ENCODE measurements at places on chromosomes 13 and 19.

GRCh38 chr19:56120371-56121179 lies 520 bp downstream of the ZNF787 start:
- DNase-seq = peak; percentile 93

- no peak for DNase-seq
These were observed 7.8 kb downstream of the ACTN4 start for GRCh38 chr19:38655148-38655824.

GRCh38 chr13:110546926-110547325 lies 14.6 kb downstream of the RAB20 start:
- DNase-seq = peak; percentile 76

DNA sequence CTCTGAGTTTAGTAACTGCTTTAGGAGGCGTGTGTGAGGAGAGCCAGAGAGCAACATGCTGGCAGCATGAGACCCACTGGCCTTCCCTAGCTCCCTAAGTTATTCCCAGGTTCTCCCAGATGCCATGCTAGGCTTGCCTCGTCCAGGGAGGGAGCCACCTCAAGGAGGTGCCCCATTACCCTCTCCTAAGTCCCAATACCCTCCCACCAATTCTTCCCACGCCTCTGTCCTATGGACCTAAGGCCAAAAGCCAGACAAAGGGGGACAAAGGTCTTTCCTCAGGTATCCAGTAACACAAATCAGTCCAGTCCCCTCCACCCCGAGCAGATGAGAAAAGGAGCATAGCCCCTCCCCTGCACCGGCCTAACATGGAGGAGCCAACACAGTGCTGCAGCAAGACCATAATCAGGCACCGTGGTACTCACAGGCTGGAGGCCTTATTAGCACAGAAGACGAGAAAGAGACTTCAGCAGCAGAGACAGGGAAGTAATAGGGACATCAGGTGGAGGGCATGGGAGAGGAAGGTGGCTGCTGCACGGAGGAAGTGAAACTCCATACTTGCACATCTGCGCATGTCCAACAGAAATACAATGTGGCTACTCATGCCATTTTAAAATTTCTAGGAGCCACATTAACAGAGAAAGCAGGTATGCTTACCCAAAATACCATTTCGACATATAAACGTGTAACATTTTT lies 46.3 kb downstream of the BRD4 start:
- no peak for DNase-seq

DNA sequence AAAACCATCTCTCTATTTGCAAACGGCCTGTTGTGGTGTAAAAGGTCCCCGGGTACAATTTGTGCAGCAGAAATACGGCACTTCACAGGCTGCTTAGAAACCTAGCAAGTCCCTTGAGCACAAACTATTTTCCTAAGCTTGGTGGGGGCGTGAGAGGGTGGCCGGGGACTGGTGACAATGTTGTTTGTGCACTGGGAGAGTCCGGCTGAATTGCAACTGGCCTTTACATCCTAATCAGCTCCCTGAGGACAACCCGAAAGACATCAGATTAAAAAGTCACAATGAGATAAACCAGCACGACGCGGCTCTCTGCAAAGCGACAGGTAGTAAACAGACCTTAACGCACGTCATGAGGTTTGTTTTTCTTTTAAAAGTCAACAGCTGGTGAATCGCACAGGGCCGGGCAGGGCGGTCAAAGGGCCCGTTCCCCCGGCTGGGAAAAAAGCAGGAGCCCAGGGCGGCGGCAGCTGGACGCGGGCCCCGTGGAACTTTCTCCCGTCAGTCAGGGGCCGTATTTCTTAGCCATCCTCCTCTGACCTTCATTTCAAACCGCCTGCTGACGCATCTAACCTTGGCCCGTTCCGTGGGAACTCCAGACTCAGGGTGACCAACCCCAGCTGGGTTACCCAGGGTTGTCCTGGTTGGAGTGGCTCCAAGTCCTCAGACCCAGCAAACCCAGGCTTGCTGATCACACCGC lies 112.3 kb downstream of the GADD45B start:
- peak; percentile 66 for DNase-seq

GRCh38 chr19:48390188-48391099 lies 907 bp downstream of the KDELR1 start:
- DNase-seq = peak; percentile 88

DNA sequence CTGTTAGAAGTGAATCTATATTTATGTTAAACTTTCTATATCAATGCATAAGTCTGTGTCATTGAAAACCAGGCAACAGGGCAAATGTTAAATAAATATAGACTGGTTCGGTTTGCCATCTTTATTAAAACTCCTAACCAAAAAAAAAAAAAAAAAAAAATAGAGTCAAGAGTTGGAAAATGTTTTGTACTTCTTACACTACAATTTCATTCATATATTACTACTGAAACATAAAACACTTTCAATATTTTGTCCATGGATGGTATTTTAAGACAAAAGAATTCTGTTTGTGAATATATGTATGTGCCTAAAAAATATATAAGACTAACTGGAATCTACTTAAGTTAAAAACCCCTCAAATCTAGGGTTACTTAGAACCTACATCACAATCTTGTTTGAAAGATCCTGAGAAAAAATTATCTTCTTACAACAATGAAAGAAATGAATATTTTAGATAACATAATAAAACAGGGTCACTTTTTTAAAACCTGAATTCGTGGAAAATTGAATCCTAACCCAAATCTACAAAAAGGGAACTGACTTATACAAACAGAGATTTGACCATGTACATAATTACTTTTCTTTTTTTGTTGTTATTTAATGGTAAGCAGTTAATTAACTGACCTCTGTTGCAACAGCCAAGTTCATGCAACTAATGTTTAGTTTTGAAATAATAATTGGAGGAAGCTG lies 5.1 kb downstream of the DACH1 start:
- DNase-seq = no peak

GRCh38 chr13:40164133-40164532 lies 502.3 kb downstream of the FOXO1 start:
- DNase-seq = no peak

- peak; percentile 18 for DNase-seq
These were observed 79.6 kb upstream of the POMP start for GRCh38 chr13:28579322-28579721.

DNA sequence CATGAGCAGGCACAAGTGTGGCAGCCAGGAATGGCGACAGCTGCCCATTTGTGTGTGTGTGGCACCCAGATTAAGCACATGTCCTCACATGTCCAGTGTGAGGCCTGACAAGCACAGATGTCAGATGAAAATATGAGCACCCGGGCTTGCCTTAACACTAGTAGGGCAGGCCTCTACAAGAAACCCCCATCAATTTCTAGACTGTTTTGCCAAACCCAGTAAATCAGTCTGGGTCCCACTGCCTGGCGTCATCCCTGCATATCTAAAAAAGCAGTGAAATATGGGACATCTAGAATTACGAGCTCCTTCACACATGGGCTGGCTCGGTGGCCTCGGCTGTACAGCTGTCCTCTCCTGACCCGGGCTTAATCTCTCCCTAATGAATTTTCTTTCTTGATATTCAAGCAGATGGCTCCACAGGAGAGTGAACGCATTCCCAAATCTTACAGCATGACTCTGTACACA lies 432.7 kb downstream of the FOXO1 start:
- DNase-seq = no peak

- DNase-seq = peak; percentile 4
These were observed 618 bp downstream of the TMEM38A start for GRCh38 chr19:16661480-16662034.

DNA sequence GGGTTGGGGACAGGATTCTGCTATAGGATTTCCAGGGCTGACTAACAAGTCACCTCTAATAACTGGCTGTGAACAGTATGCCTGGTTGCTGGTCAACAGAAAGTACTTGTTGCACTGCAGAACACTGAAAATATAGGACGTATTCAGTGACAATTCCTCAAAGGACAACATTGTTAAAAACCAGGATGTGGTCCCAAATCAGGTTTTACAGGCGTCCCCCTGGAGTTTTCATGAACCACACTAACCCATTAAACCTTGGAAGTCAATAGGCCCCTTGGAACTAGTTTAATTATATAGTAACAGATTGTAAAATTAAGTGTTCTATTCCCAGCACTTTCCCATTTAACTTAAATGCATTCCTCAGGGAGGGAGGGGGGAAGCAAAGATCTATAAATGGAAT lies 495.4 kb downstream of the TBC1D4 start:
- no peak for DNase-seq

DNA sequence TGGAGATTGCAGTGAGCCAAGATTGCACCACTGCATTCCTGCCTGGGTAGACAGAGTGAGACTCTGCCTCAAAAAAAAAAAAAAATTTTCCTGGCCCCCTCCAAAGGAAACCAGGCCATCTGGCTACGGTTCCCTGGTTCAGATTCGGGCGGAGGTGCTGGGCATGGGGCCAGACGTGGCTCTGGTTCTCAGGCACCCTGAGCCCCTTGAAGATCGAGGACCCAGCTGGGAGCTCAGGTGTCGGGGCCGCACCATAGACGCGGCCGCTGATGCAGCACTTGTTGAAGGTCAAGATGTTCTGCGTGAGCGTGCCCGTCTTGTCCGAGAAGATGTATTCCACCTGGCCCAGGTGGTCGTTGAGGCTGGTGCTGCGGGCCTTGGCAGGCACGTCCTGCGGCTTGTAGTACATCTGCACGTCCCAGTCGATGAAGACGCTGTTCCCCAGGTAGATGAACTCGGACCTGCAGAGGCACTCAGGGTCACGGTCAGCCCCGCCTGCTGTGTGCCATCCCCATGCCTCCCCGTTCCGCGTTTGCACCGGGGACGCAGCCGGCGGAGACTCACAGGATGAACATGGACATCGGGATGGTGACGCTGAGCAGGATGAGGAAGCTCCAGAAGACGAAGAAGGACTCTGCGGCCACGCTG lies 12.3 kb downstream of the ATP8B3 start:
- no peak for DNase-seq

- no peak for DNase-seq
These were observed 44.0 kb downstream of the KLF2 start for GRCh38 chr19:16368385-16369305.

All from ELF-1 (cell line).